ENCODE measurements at places on chromosomes 3 and 15.

DNA sequence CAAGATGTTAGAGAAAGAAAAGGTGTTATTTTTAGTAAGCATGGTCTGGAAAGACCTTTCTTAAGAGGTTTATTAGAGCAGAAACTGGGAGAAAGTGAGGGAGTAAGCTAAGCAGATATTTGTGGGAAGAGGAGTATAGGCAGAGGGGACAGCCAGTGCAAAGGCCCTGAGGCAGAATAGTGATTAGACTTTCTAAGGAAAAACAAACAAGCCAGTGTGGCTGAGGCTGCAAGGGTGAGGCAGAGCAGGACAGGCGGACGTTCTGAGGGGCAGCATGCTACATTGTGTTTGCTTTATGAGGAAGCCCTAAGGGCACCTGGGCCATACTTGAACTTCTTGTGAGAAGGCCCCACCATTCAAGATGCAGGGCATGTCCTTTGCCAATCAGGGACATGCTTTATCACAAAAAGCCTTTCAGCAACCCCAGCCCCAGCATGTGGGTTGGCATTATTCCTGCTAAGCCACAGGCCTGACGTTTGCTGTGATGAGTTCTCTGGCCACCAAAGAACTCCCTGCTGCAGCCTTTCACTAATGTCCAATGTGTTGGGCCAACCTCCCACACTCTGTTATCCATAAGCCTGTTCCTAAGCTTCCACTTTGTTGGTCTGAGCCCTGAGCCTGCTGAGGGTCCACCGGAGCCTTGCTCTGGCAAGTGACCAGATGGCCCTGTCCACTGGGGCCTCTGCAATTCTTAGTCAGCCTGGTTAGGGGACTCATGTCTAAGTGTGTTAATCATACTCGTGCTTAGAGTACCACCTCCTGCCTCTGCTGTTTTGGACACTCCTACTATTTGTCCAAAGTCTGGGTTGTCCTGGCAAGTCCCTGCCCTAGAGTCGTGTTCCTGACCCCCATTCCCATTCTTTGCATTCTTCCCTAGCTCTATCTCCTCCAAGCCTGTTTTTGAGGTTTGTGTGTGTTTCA, 209.9 kb upstream of the CTNNB1 start:
- no peak for DNase-seq

- DNase-seq, result no peak
Observed at GRCh38 chr15:48891232-48891765, 13.4 kb downstream of the EID1 start.

GRCh38 chr15:34582461-34583371, 735 bp downstream of the GOLGA8B start:
- no peak for DNase-seq

- DNase-seq, result no peak
Observed at GRCh38 chr3:47578691-47579632, at the start of gene CSPG5. Gene CSPG5 (minus strand): TSS chr3:47578865. CDS start chr3:47578693, 172 bp downstream.

DNA sequence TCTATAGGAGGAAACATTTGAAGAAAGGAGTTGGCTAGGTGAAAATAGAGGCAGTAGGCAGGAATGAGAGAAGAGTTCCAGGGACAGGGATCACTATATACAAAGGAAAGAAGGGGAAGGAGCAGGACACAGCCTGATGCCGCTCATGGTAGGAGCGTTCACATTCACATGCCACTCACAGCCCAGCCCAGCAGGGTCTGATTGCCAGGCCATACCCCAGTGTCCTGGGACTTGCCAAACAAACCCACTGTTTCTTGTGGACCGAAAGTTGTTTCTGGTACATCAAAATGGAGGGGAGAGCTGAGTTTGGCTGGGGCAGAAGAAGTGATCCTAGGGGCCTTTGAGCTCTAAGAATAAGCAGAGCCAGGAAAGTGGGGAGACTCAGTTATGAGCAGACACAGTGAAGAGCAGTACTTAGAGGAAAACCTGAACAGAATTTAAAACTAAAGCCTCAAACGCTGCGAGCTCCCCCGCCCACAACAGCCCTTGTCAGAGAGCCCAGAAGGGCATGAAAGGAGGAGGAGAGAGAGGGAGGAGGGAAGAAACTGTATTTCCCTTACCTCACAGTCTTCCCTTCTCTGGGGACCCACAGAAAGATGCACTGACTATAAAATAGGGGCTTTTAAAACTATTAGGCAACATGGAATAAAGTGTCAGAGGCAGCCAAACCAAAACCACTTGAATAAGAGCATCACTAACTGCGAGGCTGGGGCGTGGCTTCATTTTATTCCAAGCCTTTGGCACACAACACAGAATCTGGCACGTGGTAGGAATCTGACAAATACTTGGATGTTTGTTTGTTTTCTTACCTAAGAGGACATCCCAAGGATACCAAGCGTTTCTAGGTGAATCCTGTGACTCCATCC, 129.0 kb downstream of the RPL22L1 start:
- no peak for DNase-seq

DNA sequence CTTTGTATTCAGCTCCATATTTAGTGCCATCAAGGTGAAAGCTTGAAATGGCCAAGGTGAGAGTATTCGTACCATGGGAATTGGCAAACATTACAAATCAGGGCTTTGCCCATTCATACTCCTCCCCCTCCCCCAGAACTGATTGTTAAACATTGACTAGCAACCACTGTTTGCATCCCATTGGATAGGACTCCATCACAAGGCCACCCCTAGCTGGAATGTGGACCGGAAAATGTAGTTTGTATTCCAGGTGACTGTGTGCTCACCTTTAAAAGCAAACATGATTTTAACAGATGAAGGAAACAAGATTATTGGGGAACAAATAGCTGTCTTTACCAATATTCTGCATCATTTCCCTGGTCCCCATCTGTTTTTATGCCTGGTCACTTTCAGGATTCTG, 14.1 kb downstream of the ST3GAL6 start:
- DNase-seq, result no peak

- no peak for DNase-seq
Observed at GRCh38 chr3:39414421-39414907, 7.9 kb downstream of the RPSA start.

- DNase-seq, result no peak
Observed at GRCh38 chr3:60391292-60391691, 860.0 kb downstream of the FHIT start.

GRCh38 chr3:24965706-24966385, 462.2 kb upstream of the RARB start:
- DNase-seq, result no peak

- DNase-seq, result no peak
Observed at GRCh38 chr3:119318876-119319275, 24.7 kb downstream of the ARHGAP31 start.

DNA sequence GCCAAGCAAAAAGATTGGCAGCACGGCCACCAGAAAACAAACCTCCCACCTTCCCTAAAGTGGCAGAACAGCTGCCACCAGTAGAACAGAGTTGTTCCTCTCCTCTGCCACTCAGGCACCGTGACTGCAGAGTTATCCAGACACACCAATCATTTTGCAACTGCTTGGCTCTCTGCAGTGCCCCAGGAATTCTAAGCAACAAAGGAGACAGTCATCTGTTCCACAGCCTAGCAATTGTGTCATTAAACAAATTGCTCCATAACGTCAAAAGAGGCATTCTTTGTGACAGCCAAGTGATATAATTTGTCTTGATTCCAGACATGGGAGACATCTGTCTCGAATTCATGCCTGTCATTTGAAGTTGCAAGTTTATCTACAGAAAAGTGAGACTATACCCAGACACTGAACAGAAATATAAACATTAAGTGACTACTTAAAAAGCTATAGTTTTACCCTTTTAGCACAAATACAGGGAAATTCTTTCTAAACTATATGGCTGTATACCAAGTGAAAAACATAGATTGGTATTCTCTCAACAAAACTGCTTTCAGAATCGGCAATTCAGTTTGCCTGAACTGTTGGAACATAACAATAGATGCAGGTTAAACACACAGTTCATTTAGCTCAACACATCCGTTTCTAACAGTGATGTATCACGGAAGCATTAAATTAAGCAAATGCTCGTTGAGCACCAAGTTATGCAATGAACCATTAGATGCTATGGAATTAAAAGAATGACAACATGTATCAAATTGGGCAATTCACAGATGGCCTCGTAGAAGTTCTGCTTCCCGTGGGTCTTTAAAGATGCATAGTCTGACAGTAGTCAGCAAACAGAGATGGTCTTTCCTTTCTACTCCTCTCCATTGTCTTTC, 281.3 kb downstream of the FGF12 start:
- DNase-seq, result no peak

- no peak for DNase-seq
Observed at GRCh38 chr3:124676236-124676635, 54.0 kb upstream of the UMPS start.

- DNase-seq, result no peak
Observed at GRCh38 chr15:74873756-74874424, 725 bp upstream of the SCAMP2 start.

DNA sequence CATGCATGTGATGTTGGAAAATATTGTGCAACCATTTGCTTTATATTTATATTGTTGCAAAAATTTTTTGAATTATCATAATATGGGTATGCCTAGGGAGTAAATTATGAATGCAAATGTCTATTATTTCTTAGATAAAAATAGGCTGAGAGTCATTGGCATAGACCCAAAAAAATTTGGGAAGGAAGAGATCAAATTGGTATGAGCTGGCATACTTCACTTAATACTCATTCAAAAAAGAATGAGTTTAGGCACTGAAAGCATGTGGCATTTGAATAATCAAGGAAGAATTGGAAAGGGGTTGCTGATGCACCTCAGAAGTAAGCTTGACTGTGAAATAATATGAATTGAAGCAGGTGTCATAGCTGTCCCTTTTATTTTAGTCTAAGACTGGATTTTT, 764.0 kb upstream of the DPPA4 start:
- DNase-seq, result no peak

DNA sequence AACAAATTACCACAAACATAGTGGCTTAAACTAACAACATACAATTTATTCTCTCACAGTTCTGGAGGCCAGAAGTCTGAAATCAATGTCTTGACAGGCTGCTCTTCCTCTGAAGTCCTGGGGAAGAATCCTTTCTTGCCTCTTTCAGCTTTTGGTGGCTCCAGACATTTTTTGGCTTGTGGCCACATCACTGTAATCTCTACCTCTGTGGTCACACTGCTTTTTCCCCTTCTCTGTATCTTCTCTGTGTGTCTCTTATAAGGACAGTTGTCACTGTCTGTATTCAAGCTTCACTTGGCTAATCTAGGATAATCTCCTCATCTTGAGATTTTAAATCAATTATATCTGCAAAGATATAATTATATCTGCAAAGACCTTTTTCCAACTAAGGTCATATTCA, 80.3 kb upstream of the ABHD2 start:
- no peak for DNase-seq

- DNase-seq, result no peak
Observed at GRCh38 chr15:48175126-48175525, 3.0 kb downstream of the MYEF2 start.

- DNase-seq, result no peak
Observed at GRCh38 chr3:197953325-197953724, 3.3 kb downstream of the RPL35A start.

DNA sequence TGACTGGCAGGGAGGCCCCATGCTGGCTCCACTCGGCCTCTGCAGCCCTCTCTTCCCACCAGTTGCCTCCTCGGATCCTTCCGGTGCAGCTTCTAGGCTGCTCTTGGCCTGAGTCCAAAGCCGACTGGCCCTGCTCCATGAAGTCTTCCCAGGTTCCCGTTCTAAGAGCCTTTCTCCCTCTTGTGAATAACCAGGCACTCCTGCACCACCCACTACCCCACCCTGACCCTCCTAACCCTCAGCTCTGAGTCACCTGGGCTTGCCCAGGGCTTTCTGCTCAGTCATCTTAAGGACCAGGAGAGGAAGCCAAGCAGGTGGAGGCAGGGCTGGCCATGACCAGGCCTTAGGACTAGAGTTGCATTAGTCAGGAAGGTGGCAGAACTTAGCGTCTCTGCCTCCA, 28.1 kb upstream of the CNBP start:
- DNase-seq, result no peak

GRCh38 chr15:73936588-73937290, 10.5 kb downstream of the LOXL1 start:
- DNase-seq, result no peak

DNA sequence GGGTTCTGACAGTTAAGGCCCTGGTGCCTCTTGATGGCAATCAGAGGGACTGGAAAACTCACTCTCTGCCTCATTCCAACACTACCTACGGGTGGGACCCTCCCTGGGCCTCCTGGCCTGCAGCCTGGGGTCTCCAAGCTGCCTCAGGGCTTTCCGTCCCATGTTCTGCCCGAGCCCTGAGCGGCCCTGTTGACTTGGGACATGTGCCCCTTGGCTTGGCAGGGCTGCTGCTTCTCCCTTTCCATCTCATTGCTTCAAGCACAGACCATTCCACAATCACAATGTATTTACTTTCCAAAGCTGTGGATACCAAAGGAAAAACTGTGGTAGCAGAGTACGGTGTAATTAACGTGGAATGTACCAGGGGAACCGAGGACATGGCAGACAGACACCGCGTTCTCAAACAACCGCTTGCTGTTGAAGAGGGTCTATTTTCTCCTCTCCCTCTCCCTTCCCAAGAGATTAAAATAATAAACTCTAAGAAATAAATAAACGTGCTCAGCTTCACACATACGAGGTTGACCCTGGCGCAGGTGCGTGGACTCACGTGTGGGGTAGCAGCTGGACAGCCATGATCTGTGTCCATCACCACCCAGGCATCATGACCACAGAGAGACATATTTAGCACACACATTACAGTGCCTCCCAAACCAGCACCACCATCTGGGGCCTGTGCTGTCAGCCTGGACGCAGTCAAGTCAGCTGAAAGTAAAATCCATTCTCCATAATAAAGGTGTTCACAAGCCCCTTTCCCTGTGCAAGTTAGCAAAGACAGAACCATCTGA, 172.0 kb downstream of the XXYLT1 start:
- no peak for DNase-seq

DNA sequence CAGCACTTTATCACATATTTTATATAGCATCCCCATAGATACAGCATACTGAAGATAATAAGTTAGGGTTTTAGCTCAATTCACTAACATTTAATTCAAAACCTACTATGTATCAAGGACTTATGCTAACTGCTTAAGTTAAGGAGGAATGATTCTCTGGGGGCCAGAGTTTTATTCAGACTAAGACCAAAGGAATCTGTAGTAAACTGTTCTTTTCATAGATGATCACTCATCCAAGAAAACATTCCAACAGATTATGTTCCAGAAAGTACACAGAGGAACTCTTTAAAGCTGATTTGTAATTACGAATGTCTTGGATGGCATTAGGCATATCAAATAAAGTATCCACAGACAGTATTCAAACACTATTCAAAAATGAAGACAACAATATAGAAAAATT, 226.4 kb downstream of the SCAPER start:
- no peak for DNase-seq

GRCh38 chr3:115808244-115808643, 184.9 kb downstream of the GAP43 start:
- DNase-seq, result no peak

- DNase-seq, result no peak
Observed at GRCh38 chr3:7683426-7683825, 818.2 kb upstream of the LMCD1 start.

DNA sequence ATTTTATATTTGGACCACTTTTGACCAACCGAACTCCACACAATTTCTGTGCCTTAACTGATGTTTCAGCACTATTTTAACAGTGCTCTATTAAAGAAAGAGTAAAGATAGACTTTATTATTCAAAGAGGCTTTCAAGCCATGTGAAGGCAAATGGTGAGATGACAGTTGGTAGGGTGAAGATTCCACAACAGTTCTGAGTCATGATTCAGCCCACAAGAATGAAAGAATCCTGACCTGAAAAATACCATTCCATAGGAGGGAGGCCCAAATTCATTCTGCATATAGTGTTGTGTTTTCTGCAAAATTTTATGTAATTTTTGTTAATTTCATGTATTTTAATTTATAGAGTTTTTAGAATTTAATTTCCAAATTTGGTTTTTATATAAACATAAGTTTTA, 135.6 kb upstream of the STAC start:
- DNase-seq, result no peak
